ENCODE measurements at places on chromosomes 11 and 22.

DNA sequence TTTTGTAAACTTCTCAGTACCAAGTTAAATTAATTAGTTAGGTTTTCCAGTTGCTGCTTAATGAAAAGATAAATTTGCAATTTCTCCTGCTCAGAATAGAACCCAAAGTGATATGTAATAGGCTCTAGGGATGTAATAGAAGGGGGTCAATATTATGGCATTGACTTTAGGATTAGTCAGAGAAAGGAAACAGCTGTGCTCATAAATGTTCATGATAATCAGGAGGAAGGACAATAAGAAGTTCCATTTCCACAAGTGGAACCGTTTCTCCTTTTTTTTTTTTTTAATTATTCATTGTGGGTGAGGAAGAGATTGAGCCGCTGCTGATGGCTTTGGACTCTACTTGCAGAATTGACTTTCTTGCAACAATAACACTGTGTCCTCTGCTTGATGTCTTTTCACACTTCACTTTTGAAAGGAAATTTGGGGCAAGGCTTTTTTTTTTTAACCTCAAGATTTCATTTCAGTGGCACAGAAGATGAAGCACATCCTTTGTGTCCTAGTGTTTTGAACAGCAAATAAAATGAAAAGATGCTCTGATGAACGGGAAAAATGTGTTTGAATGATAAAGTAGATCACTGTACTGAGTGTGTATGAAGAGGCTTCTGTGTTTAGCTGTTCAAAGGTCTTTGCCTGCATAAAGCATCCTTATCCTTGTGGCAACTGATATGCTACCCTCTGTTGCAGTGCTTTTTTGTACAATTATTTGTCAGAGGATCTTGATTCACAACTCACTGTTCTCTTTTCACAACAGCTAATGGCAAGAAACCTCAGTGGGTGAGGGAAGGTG, 62.4 kb downstream of the GAS2 start:
- DNase-seq, result no peak

GRCh38 chr11:67645521-67646461, 4.7 kb downstream of the ACY3 start:
- no peak for DNase-seq

DNA sequence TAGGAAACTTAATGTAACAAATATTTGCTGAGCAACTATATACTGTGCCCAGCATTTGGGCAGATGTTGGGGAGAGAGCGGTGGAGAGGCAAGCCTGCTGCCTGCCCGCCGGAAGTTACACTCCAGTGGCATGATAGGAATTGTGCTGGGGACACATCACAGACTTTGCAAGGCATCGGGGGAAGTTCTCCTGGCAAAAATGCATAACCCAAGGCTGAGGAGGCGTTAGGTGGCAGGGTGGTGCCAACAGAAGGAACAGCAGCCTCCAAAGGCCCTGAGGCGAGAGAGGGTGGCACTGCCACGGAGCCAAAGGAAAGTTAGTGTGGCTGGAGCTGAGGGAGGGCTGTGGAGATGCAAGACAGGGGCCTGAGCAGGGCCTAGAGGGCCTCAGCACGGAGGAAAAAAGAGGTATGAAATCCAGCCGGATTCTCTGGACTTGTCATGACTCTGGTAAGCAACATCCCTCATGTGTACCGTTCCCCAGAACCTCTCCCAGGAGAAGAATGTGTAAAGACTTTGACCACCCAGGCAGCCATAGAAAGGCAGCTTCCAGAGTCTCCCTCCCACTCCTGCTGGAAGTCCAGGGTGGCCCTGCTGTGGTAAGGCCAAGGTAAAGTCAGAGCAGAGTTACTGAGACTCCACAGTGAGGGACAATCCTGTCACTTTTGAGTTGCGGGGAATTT, 76.1 kb upstream of the RAB1B start:
- no peak for DNase-seq

- peak; percentile 18 for DNase-seq
Measured at GRCh38 chr11:20443596-20443995, 56.1 kb downstream of the PRMT3 start.

- DNase-seq, result no peak
Measured at GRCh38 chr11:122246874-122247273, 130.9 kb upstream of the BLID start.

DNA sequence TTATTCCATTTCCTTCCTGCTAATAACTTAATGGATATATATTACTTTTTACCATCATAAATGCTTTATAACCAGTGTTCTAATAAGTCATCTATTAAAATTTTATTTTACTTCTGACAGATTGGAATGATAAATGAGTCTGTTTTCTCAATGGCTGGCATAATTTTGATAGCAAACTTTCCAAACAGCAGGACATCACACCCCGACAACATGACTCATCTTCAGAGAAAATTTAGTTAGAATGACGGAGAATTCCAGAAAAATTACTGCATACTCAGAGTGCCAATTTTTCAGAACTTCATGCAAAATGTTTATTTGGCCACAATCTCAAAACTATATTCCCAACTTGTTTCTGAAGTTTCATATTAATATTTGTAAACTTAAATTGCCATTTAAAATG, 174.4 kb downstream of the SWAP70 start:
- DNase-seq, result no peak

GRCh38 chr11:86537541-86538222, 134.7 kb downstream of the ME3 start:
- DNase-seq, result no peak

GRCh38 chr11:19702620-19703019, 10.0 kb upstream of the NAV2 start:
- no peak for DNase-seq

- no peak for DNase-seq
Measured at GRCh38 chr11:124674168-124674517, 439 bp downstream of the SPA17 start.

GRCh38 chr11:68467201-68467834, 6.8 kb downstream of the PPP6R3 start:
- no peak for DNase-seq

DNA sequence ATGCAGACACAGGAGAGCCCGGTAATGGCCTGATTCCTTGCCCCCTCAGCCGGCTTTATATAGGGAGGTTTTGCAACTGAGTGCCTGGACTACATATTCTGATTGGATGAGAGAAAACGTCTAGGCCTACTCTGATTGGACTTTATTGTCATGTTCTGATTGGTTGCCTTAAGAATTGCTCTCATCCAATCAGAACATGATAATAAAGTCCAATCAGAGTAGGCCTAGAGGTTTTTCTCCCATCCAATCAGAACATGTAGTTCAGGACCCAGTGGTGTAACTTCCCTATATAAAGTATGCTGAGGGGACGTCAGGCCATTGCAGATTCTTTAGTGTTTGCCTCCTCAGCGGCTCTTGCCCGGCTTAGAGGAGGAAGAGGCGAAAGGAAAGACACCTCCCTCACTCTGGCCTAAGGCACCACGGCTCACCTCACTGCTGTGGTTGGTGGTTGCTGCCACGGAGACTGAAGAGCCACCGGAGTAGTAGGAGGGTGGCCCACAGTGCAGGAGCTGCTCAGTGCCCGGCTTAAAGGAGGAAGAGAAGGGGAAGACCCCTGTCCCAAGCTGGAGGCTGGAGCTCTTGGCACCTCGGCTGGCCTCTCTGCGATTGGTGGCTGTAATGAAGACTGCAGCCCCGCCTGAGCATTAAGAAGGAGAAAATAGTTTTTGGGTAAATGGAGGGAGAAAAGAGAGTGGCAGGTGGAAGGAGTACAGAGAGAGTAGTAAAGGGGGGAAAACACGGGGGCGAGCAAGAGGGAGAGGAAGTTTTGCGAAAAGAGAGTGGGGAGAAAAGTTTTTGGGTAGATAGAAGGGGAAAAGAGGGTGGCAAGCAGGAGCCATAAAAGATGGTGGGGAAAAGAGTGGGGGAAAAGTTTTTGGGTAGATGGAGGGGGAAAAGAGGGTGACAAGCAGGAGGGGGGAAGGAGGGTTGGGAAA, 116.7 kb upstream of the SERPIND1 start:
- DNase-seq, result no peak

DNA sequence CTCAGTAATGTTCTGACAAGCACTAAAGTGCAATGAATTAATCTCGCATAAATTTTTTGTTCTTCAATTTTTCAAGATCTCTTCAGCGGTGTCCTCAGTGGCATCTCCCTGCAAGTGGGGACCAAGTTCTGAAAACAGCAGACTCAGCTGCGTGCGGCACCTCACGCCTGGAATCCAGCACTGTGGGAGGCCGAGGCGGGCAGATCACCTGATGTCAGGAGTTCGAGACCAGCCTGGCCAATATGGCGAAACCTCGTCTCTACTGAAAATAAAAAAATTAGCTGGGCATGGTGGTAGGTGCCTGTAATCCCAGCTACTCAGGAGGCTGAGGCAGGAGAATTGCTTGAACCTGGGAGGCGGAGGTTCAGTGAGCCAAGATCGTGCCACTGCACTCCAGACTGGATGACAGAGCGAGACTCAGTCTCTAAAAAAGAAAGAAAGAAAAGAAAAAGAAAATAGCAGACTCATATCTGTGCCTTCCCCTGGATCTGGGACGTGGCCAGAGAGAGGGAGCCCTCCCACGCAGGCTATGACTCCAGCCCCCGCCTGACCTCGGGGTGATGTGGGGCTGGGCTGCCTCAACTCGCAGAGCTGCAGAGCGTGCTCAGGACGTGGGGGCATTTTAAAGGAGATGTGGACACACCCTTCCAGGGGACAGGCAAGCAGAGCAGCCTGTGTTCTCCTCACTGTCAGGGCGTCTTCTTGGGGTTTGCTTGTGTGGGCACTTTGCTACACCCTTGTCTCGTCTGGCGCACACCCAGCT, 346.6 kb downstream of the BRD1 start:
- no peak for DNase-seq

DNA sequence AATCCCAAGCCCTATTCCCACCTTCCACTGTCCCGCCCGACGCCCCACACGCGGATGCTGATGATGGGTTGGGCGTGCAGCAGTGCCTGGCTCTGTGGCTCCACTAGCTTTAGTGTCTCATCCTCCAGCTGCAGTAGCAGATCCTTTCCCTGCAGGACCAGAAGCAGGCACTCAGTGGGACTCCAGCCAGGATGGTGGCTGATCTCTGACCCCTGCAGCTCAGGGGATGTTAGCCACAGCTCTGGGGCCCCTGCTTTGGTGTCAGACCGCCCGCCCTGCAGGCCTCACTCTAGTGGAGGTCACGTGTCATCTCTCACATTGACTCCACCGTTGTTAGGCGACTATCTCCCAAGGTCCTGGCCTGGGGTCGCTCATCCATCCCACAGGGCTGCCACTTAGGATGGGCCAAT, 11.8 kb downstream of the SMPD1 start:
- DNase-seq, result no peak

- DNase-seq, result no peak
Measured at GRCh38 chr11:41116970-41117369, 342.5 kb downstream of the LRRC4C start.

GRCh38 chr11:44224867-44225501, 85.0 kb downstream of the ALX4 start:
- DNase-seq, result no peak

DNA sequence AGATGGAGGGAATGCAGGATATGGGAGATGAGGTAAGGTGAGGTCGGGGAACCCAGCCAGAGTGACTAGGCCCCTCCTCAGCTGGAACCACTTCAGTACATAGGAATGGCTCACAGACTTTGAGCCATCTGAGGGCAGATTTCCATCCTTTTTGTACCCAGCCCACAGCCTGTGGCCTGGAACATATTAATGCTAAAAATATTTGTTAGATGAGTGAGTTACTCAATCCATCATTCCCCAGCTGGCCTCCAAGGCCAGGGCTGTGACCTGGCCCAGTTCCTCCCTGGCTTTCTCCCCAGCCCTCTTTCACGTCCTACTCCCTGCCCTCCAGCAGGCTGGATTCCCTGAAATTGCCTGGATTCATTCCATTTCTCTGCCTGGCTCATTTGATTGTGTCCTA, 57.2 kb upstream of the PRDM11 start:
- peak; percentile 98 for DNase-seq

DNA sequence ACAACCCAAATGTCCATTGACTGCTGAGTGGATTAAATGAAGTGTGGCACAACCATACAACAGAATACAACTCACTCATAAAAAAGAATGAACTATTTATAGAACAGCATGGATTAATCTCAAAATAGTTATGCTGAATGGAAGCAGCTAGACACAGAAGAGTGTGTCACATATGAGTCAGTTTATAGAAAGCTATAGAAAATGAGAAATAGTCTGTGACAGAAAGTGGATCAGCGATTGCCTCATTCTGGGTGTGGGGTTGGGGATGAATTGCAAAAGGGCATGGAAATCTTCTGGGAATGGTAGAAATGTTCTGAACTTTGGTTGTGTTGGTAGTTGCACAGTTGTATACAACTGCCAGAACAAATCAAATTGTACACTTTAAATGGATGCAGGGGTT, 37.4 kb downstream of the PRR5L start:
- peak; percentile 37 for DNase-seq

- DNase-seq, result no peak
Measured at GRCh38 chr22:20092477-20092854, 12.4 kb downstream of the DGCR8 start.

DNA sequence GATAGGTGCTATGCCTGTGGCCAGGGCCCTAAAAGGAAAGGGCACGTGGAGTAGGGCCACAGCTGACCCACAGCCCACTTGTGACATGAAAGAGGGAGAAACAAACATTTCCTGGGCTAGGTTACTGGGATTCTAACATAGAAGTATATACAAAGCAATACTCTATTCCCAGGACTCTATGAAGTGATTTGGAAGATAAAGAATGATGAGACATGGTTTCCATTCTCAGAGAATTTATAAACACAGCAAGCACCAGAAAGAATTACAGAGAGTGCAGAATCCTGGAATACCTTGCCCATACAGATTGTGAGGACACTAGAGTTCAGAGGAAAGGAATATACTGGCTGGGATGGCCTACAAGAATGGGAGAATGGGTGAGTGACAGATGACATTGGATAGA, 86.4 kb downstream of the KIRREL3 start:
- DNase-seq, result no peak

DNA sequence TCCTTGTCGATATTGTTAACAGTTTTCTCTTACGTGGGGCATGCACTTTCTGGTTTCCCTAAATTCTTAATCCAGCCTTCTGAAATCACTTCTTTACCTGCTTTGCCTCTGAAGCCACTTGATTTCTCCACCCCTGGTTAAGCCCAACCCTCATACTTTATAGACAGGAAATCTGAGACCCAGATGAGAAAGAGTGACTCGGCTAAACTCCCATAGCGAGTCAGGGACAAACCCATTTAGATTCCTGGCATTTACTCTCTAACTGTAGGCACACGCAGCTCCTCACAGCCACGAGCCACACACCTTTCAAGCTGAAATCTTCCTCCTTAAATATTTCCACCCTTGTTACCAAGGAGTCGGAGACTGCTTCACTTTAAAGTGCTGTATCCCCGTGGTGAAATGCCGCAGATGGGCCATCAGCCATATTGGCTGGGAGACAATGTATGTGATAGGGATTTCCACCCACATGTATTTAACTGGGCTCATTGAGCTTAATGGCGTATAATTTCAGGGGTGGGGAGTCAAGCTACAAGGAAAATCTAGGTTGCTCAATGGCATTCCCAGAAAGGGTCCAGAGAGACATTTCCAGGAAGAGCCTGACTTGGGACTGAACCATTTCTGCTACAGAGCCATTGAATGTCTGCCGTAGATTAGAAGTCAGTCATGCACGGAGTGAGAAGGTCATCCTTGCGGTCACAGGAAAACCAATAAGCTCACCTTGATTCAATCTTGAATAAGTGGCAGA, 49.9 kb upstream of the GRK3 start:
- DNase-seq, result no peak
